Effector memory CD8-positive, alpha-beta T cell (primary cell): ENCODE measurements at places on chromosomes 12 and 14.

DNA sequence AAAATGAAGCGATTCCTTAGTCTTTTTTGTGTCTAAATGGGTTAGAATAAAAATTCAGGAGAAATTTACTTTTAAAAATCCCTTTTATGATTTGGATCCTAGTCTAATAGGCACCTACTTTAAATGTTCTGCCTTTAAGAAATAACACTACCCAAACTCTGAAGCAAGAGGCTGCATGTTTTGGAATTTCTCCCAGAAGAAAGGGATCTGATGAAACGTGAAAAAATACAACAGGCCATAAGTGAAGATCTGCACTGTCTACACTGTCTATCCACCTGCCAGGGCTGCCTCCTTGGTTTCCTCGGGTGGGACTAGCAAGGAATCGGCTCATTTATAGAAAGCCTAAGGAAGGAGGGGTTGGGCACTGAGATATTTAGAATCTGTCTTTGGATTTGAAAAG is 22.1 kb downstream of the ACVR1B start:
- no peak for DNase-seq

- no peak for DNase-seq
Measured at GRCh38 chr12:76927170-76927784, 48.5 kb upstream of the CSRP2 start.

DNA sequence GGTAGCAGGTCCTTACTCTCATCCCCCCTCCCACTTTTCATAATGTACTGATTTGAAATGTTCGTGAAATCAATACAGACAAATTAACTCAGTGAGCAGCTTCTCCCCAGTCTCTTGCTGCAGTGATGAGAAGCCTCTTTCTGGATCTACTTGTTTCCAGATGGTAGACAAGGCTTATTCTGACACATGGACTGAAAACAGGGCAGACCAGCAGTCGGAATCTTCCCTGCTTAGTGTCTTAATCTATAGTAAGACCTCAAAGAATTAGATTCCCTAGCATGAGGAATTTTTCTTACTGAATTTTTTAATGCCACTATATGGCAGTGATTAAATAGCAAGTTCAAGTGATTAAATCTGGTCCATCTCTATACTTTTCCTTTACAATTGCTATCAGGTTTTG is 120.1 kb downstream of the RGS6 start:
- DNase-seq, result no peak

- no peak for DNase-seq
Measured at GRCh38 chr12:27285403-27285802, 41.3 kb downstream of the STK38L start.

DNA sequence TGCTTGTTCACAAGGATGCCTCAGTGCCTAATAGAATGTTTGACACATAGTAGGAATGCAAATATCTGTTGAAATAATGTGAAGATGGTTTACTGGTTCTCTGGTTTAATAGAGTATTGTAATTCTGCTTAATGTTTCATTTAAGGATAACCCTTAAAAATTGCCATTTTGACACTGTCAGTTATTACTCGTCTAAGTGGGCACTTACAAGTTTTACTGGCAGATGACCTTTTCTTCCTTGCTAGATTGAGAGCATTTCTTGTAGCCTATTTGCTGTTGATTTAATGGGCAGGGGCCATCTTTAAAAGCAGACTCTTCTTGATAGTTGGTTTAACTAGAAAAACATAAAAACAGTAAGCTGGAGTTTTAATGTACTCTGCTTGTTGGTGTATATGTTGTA is 1.9 kb downstream of the TMEM263 start:
- no peak for DNase-seq

- no peak for DNase-seq
Measured at GRCh38 chr12:544941-545635, 85.3 kb downstream of the B4GALNT3 start.

GRCh38 chr12:116502989-116503496 is 56.1 kb upstream of the MAP1LC3B2 start:
- no peak for DNase-seq
